ENCODE measurements at places on chromosomes 1 and 21.

- DNase-seq = no peak
Measured at GRCh38 chr1:33532936-33533335, 60.5 kb downstream of the ZSCAN20 start.

- peak; percentile 82 for DNase-seq
Measured at GRCh38 chr1:151594143-151594625, 17.7 kb upstream of the SNX27 start.

DNA sequence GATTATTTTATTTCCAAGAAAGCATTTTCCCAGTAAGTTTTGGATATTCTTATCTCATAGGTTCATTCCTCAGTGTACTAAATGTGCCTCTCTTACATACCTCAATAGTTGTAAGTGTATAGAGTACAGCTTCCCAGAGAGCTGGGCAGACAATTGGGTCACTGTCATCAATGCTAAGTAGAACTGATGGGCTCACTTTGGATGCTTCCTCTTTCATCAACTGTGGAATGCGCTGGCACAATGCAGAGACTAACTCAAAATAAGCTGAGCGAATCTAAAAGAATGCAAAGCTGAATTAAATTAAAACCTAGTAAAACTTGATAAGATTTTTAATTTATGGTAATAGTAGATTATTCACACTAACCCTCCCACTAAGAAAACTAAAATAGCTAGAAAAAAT, 21.5 kb downstream of the LTN1 start:
- no peak for DNase-seq

- DNase-seq = no peak
Measured at GRCh38 chr1:227779685-227780084, 35.8 kb upstream of the PRSS38 start.

- no peak for DNase-seq
Measured at GRCh38 chr1:168261390-168261789, 19.3 kb upstream of the TBX19 start.

DNA sequence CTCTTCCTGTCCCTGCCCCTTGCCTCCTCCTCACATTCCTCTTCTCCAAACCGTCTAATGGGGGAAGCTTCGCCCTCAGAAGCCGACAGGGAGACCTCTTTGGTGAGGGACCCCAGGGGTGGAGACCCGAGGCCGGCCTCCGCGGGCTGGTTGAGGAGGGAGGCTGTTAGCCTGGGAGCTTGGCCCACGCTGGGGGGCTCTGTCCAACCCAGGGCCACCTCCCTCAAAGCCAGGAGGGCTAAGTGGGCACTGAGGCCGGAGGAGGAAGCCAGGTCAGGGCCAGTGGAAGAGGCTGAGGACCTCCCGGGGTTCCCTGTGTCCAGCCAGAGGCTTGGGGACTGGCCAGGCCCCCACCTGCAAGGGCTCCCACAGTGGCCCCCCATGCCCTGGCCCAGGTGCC, 5.3 kb downstream of the GABRD start:
- no peak for DNase-seq

DNA sequence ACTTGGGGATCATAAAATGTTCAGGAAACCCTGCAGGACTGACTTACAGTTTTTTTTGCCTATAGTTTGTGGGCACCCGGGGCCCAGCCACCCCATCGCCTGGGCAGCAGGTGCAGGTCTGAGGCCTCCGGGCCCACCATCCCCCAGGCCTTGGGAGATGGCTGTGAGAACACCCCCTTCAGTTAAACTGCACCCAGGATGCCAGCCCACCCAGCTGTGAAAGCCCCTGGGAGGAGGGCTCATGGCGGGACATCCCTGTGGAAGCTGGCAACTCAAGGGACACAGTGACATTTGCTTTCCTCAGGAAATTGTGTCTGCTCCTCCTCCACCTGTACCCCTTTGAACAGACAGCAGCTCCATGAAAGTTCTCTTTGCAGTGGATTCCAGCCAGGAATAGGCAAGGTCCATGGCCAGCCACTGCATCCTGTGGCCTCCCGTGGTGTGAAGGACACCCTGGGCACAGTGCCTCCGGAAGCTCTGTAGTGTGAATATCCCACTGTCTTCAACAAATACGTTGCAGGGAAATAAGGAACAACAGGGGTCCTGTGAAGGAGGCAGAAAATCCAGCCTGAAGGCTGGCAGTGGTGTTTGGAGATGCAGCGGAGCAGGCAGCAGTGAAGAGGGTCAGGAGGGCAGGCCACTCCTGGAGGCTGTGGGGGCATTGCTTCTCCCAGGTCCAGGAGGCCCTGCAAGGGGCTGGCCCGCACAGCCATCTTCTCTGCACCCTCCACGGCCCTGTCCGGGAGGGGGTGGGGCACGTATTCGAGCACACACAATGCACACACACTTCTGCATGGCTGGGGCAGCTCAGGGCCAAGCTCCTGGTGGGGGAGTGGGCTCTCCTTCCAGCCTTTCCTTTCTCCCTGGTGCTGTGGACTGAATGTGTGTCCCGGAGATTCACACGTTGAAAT, 2.1 kb upstream of the OBSCN start:
- DNase-seq = no peak

DNA sequence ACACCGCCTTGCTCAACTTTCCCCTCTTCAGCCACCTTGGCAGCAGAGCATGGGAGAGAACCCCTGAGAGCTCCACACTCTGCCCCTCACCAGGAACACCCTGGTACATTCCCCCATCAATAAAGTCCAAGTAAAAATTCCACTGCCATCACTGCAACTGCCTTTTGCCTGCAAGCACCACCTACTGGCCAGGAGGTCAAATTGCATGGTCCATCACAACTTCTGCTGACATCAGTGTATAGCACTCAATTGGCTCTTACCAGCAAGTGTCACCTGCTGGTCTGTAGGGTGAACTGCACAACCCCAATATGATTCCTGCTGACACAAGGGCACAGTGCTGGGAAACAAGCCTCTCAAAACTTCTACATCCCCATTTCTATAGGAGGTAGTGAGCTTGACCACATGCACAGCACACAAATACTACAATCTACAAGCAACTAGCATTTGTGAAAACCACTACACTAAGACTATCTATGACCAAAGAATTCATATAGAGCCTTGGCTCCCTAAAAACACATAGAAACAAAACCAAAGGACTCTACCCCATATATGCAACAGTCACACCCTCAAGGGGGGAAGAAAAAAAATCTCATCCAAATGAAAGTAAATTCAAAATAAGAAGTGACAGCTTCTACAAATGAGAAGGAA, 69.2 kb downstream of the FASLG start:
- peak; percentile 29 for DNase-seq

DNA sequence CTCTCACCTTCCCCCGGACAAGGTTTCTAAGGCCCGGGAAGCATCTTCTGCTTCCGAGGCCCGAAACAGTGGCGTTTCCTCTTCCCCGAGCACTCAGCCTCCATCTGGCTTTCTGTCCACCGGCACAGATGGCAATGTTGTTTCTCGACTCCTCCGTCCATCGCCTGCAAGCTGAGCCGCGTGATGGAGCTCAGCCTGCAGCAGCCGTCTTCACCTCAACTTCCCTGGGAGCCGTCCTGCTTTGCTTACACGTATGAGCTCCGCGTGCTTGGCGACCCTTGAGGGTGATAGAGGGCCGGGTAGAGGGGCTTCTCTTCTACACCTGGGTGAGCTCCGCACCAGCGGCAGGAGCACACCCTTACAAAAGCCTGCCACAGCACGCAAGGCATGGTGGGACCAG, 80.4 kb downstream of the AJAP1 start:
- DNase-seq = peak; percentile 26

GRCh38 chr1:208080396-208081286, 163.5 kb downstream of the PLXNA2 start:
- DNase-seq = peak; percentile 41

DNA sequence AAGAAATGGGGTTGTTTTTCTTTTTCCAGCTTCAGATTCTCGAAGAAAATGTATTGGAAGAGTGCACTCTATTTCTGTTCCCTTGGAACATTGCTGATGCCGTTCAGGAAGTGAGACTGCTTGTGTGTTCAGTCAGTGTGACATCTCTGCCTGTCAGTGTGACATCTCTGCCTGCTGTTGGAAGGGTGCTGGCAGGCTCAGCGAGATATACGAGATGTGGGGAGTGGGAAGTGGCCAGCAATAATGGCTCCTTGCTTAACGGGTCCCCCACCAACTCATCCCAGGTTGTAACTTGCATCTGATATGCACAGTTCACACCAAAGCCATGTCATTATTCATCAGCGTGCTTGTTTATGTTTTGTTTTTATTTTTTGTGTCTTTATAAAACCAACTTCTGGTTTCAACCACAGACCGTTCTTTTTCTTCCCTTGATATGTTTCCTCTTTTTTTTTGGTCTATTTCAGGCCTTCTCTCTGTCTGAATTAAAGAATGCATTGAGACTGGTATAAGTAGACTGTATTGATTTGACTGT, 145.4 kb downstream of the GALNT2 start:
- no peak for DNase-seq

Data from cerebellar cortex (tissue), 1 donor.